Pulmonary artery endothelial cell (primary cell): ENCODE measurements at places on chromosomes 16 and 17. TPM values are rescaled to one million over a fixed set of nuclear protein-coding genes. Genes with fewer than 3 reads are reported as not detected.

Gene MYOCD
- total RNA-seq, result not detected in 2 replicates

DNA sequence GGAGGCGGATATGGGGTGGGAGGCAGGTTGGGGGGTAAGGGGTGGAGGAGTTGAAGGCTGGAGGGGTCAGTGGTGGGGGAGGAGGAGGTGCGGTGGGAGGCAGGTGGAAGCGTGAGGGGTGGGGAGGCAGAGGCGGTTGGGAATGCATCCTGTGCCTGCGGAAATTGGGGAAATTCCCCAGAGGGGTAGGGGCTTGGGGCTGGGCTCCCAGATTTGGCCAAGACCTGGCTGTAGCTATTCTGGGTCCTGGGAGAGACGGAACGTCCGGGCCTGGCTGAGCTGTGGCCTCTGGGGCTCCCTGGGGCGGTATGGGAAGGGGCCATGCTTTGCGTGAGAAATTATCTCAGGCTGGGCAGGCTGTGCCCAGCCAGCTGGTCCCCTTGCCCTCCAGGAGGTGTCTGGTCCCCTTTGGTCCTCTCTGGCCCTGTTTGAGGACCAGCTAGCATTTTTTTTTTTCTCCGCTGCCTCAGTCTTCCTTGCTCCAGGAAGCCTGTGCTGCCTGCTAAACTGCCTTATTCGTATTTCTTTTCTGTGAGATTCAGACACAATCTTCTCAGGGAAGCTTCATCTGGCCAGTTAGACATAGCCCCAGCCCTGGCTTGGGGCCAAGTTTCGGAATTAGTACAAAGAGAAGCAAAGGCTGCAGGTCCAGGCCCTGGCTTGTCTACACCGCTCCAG lies 7.3 kb upstream of the TRPV2 start:
- DNase-seq, result no peak

- no peak for DNase-seq
These were observed 10.1 kb downstream of the KRT39 start for GRCh38 chr17:40956401-40957254.

GRCh38 chr16:4407543-4408322 lies 8.7 kb downstream of the CORO7 start:
- no peak for DNase-seq

GRCh38 chr16:30122604-30123160 lies 338 bp downstream of the MAPK3 start:
- DNase-seq, result no peak

DNA sequence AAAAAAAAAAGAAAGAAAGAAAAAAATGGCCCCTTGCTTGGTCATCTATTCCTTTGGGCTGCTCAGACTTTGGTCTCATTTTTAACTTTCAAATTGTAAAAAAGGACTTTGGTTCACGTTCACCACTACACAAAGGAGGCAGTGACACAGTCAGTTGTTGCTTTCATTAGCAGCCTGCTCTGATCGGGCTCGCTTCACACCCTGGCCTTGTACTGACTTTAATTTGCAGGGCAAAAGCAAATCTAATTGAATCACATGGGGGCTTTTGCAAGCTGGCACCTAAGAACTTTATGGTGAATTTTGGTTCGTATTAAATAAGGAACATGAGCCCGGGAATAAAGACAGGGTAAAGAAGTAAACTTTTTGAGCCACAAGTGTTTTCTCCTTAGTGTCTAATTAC lies 103.6 kb upstream of the CDH11 start:
- no peak for DNase-seq

GRCh38 chr17:30308406-30308805 lies 16.7 kb upstream of the BLMH start:
- DNase-seq, result no peak

GRCh38 chr17:28221751-28222414 lies 97.1 kb upstream of the TMEM97 start:
- DNase-seq, result no peak

Gene ASGR2
- not detected in 2 replicates for total RNA-seq

- no peak for DNase-seq
These were observed 37.1 kb upstream of the FOXJ1 start for GRCh38 chr17:76178124-76178523.

Gene CXCL16
- 2.4 and 7.4 TPM in 2 replicates for total RNA-seq

DNA sequence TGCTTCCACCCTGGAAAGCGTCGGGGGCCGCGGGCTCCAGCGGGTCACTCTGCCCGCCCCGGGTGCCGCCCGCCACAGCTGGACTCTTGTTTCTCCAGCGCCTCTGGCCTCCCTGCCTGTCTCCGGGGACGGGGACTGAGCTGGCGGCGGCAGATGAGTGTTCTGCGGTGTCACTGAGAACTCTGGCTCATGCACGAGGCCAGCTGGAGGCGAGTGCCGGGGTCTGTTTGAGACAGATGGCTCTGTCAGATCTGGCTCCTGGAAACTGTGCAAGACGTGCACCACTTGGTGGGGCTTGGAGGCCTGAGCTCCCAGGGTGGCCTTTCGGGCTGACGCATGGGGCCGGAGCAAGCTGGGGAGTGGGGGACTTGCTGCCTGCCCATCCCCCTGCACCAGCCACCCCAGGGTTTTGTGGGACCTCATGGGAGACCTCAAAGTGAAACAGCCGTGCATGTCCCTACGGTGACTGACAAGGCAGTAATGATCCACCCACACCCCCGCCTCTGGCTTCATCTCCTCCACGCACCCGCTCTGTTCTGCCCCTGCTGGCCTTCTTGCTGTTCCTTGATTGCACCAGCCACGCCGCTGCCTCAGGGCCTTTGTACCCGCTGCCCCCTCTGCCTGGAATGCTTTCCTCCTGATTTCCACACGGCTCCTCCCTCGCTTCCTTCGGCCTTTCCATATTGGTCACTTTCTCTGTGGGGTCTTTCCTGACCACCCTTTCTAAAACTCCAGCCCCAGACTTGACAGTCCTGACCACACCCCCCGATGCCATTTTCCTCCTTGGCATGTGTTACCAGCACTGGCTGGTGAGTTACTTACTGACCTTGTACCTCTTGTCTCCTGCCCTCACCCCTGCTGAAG lies 174.9 kb upstream of the CIBAR2 start:
- no peak for DNase-seq

DNA sequence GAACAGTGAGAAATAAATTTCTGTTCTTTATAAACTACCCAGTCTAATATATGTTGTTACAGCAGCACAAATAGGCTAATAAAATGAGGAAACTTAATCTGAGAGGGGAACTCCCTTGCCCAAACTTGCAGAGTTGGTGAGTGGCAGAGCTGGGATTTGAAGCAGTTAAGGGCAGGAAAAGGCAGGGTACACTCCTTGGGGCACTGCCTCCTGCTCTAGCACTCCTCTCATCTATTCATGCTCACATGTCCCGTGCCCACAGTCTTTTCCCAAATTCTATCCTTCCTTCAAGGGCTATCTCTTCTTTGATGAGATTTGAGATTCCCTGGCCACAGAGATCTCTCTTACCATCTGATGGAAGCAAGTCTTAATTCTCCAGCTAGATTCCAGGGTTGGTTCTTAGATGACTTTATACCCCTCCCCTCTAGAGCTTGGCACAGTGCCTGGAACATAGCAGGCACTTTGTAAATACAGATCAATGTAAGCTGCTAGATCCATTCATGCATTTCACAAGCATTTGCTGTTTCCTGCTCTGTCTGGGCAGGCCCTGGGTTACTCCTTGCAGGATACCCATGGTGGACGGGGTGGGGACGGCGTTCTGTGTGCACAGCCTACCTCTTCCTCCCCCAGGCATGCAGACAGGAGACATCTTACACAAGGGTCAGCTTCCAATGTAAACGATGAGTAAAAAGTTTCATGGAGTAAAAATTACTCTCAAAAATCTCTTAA lies 39.2 kb upstream of the ABCC12 start:
- DNase-seq, result no peak

DNA sequence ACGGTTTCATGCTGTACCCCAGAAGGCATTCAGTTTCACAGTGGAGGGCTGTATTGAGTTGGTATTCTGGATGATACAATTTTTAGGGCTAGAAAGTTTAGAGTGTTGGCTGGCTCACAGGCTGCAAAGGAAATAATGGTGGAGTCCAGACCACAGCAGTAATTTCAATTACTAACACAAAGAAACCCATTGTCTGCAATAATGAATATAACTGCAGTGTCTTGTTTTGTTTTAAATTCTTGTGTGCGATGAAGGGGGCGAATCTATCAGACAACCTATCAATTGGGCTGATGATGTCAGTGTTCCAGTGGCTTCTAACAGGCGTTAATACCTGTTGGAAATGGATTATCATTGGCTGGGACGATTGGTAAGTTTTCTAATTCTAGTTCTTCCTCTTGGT lies 1.5 kb downstream of the SP2 start:
- DNase-seq, result no peak

DNA sequence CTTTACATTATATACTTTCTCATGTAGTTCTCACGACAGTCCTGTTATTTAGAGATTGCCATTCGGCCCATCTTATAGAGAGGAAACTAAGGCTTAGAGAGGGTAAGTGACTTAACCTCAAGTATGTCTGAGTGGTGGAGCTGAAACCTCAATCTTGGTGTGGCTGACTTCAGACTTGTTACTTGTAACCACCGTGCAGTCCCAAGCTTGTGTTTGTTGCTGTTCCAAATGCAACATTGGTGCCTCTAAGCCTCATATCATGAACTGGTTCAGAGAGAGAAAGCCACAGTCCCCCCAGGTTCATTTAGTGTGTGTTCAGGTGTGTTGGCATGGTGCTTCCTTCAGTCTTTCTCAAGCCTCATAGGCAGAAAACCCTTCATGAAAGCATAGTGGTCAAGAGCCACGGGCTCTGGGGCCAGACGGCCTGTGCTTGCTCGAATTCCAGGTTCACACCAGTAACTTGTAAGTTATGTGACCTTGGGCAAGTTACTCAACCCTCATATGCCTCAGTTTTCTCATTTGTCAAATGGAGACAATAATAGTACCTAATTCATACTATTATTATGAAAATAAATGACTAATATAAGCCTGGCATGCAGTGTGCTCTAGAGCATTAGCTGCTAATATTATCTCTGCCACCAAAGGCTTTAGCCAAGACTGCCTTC lies 39.9 kb downstream of the CDH1 start:
- no peak for DNase-seq

- no peak for DNase-seq
These were observed 2.4 kb upstream of the TACO1 start for GRCh38 chr17:63598281-63598680.

Gene PER1
- 8.0 and 11.3 TPM in 2 replicates for total RNA-seq

DNA sequence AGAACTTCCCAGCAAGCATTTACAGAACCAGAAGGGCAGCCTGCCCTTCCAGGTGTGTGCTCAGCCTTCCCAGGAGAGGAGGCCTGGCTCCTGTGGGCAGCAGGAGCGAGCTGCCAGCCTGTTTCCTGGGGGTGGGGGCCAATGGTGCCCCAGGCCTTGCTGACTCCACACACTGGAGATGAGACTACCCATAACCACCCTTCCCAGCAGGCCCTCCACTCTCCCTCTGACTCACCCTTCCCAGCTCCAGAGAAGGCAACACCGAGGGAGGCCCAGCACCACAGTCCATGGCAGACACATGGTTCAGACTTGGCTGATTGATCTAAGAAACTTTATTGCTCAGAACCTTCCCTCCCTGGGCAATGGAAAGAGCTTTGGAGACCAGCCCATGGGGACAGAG lies 1.8 kb upstream of the PRSS53 start:
- DNase-seq, result no peak

Gene ZFPM1
- 1.2 and 2.0 TPM in 2 replicates for total RNA-seq

Gene TBC1D3L
- total RNA-seq, result 1.0 and 1.2 TPM in 2 replicates

Gene HOXB4
- total RNA-seq, result 3.0 and 5.1 TPM in 2 replicates

- DNase-seq, result no peak
These were observed 9.8 kb downstream of the RASL10B start for GRCh38 chr17:35740997-35741931.
